ENCODE measurements at places on chromosomes 6 and 20.
A peak's percentile ranks its signal among the peaks of the same experiment; 100 is the strongest.

DNA sequence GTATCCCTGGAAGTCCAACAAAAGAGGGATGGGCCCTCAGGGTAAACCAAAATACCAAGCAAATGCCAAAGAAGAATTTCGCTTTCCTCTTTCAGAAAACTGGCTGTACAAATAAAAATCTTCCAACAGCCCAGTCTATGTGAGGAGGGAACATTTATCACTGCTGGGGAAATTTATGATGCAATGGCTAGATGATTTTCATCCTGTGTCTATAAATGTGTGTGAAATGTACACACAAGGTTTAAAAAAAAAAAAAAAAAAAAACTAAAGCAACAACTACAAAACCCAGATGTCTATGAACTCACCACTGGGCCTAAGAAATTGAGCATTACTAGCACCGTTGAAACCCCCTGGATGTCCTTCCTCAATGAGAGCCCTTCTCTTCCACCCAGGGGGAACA, 68.7 kb upstream of the SLC4A11 start:
- no peak for DNase-seq
- H3K27me3 ChIP-seq, result no peaks in the 10 kb centered on the region
- no peak overlapping the region for H3K4me3 ChIP-seq
- no peaks in the 10 kb centered on the region for H3K4me1 ChIP-seq
- no peaks in the 10 kb centered on the region for H3K36me3 ChIP-seq

DNA sequence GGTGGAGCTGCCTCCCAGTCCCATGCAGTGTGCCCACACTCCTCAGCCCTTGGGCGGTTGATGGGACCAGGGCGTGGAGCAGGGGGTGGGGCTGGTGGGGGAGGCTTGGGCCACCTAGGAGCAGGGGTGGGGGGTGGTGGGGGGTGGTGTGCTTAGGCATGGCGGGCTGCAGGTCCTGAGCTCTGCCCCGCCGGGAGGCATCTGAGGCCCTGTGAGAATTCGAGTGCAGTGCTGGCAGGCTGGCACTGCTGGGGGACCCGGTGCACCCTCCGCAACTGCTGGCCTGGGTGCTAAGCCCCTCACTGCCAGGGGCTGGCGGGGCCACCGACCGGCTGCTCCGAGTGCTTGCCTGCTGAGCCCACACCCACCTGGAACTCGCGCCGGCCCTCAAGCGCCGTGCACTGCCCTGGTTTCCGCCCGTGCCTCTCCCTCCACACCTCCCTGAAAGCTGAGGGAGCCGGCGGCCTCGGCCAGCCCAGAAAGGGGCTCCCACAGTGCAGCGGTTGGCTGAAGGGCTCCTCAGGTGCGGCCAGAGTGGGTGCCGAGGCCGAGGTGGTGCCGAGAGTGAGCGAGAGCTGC, 59.6 kb upstream of the PRL start:
- no peaks in the 10 kb centered on the region for H3K27me3 ChIP-seq
- H3K36me3 ChIP-seq, result no peaks in the 10 kb centered on the region
- H3K4me3 ChIP-seq, result no peak overlapping the region
- no peak for DNase-seq
- H3K27ac ChIP-seq, result peak overlapping the region; percentile 82
- peaks cover 25% of the 10 kb centered on the region for H3K4me1 ChIP-seq

DNA sequence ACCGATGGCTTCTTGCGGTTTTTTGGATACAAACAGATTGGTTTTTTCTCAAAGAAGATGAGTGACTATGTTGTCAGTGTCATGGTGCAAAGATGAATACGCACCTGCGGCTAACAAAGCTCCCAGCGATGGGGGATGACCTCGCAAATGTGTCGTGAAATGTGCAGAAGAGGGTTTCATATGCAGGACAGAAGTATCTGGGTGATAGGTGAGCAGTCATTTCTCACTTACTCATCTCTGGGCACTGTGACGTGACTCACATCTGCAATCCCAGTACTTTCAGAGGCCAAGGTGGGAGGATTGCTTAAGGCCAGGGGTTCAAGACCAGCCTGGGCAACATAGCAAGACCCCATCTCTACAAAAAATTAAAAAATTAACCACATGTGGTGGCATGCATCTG, 216.3 kb downstream of the ERMARD start:
- DNase-seq, result no peak
- no peaks in the 10 kb centered on the region for H3K4me1 ChIP-seq
- no peaks in the 10 kb centered on the region for H3K27me3 ChIP-seq

GRCh38 chr6:18088419-18089296, 33.8 kb downstream of the NHLRC1 start:
- no peaks in the 10 kb centered on the region for H3K4me1 ChIP-seq
- DNase-seq, result no peak
- no peak overlapping the region for H3K27ac ChIP-seq
- no peaks in the 10 kb centered on the region for H3K27me3 ChIP-seq
- no peak overlapping the region for H3K4me3 ChIP-seq

- peaks cover 12% of the 10 kb centered on the region for H3K4me1 ChIP-seq
- no peaks in the 10 kb centered on the region for H3K36me3 ChIP-seq
- DNase-seq, result no peak
- no peak overlapping the region for H3K4me3 ChIP-seq
- H3K27me3 ChIP-seq, result no peaks in the 10 kb centered on the region
- no peak overlapping the region for H3K27ac ChIP-seq
Measured at GRCh38 chr6:74579047-74579446, 626.8 kb downstream of the COL12A1 start.

DNA sequence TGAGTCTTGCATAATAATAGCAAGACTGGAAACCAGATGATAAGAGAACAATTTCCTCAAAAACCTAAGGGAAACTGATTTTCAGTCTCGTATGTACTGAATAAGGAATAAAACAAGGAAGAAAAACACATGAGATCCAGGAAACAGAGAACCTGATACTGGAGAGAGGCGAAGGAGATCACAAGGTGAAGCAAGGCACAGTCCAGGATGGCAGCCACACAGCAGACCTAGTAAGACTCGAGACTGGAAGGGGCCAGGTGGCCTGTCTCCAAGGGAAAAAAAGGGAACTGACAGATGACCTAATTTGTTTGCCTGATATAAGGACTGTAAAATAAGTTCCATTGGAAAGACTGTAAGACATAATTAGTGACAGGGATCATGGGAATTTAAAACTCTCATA, 71.1 kb downstream of the TASP1 start:
- no peak for DNase-seq
- H3K27me3 ChIP-seq, result no peaks in the 10 kb centered on the region
- H3K36me3 ChIP-seq, result no peaks in the 10 kb centered on the region
- H3K4me1 ChIP-seq, result no peaks in the 10 kb centered on the region
- H3K27ac ChIP-seq, result no peak overlapping the region
- H3K4me3 ChIP-seq, result no peak overlapping the region

DNA sequence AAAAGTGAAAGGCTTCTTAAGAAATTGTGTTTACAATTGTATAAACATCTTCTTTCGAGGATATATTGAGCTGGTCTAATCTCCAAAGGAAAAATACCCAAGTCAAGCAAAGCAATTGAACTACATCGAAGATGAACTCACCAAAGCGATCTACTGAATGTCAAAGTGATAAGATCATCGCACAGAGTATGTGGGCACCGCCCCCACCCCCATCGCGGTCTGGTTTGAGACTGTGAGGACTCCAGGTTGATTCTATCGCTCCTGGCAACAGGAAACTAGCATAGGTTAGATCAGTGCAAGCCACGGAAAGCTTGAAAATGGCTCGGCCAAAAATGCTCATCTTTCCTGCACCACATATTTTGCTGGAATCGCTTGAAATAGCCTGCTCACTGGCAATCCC, 133.2 kb upstream of the RPS6KA2 start:
- H3K27ac ChIP-seq, result no peak overlapping the region
- H3K4me1 ChIP-seq, result no peaks in the 10 kb centered on the region
- H3K36me3 ChIP-seq, result no peaks in the 10 kb centered on the region

- H3K4me3 ChIP-seq, result no peak within 1 kb of the TSS
- H3K27ac ChIP-seq, result no peak within 1 kb of the TSS
- no peak for DNase-seq
- no peaks in the 10 kb centered on the region for H3K36me3 ChIP-seq
Measured at GRCh38 chr20:25584905-25585704, at the start of gene NINL. Gene NINL, minus strand, starts transcription at chr20:25585531. Its CDS starts 58,944 bp downstream, at chr20:25526587.

DNA sequence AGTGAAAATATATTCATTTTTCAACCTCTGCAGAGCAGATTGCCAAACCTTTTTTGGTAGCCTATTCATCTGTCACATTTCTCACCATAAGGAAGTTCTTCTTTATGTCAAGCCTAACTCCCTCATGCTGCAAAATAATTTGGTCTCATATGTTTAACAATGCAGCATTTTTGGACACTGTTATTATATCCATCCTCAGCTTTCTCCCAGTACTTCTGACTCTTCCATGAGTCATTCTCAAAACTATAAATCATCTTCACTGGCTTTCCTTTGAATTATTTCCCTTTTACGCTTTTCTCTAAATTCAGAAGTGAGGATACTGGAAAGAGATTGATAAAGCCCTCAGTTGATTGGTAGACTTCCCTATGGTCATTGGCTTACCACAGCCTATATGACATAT, 192.2 kb downstream of the TPBG start:
- no peaks in the 10 kb centered on the region for H3K4me1 ChIP-seq
- H3K27ac ChIP-seq, result no peak overlapping the region
- H3K27me3 ChIP-seq, result no peaks in the 10 kb centered on the region
- H3K36me3 ChIP-seq, result no peaks in the 10 kb centered on the region

GRCh38 chr6:105779110-105779509, 307.0 kb upstream of the PRDM1 start:
- no peak overlapping the region for H3K4me3 ChIP-seq
- no peaks in the 10 kb centered on the region for H3K36me3 ChIP-seq
- H3K27me3 ChIP-seq, result no peaks in the 10 kb centered on the region
- no peak overlapping the region for H3K27ac ChIP-seq
- no peaks in the 10 kb centered on the region for H3K4me1 ChIP-seq
- DNase-seq, result no peak

GRCh38 chr6:95578106-95578410, 723 bp downstream of the MANEA start:
- H3K4me3 ChIP-seq, result peak overlapping the region; percentile 92
- no peak for DNase-seq
- no peaks in the 10 kb centered on the region for H3K4me1 ChIP-seq
- H3K27ac ChIP-seq, result peak overlapping the region; percentile 93
- no peaks in the 10 kb centered on the region for H3K27me3 ChIP-seq

DNA sequence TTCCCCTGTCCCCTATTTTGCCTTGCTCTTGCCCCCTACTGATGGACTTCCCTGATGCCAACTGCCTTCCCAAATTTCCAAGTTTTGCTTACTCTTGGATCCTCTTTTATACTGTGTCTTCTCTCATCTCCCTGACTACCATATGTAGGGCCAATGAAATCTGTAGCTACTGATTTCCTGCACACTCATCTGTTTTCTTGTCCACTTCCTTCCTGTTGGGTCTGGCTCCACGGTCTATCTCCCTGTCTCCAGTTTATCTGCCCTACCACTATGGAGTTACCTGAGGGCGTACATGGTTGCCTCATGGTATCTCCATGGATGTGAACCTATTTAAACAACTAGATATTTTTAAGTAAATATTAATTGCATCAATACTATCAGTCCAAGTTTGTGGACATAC, 140.3 kb upstream of the MCHR2 start:
- no peaks in the 10 kb centered on the region for H3K27me3 ChIP-seq
- no peak overlapping the region for H3K27ac ChIP-seq
- no peak for DNase-seq
- H3K4me3 ChIP-seq, result no peak overlapping the region
- no peaks in the 10 kb centered on the region for H3K4me1 ChIP-seq

- DNase-seq, result no peak
- H3K4me1 ChIP-seq, result no peaks in the 10 kb centered on the region
- no peaks in the 10 kb centered on the region for H3K27me3 ChIP-seq
- no peak overlapping the region for H3K27ac ChIP-seq
Measured at GRCh38 chr20:48047447-48047846, 262.2 kb upstream of the SULF2 start.

GRCh38 chr6:166419286-166419685, 36.5 kb upstream of the MPC1 start:
- peak; percentile 71 for DNase-seq
- H3K36me3 ChIP-seq, result no peaks in the 10 kb centered on the region
- peaks cover 13% of the 10 kb centered on the region for H3K4me1 ChIP-seq
- H3K4me3 ChIP-seq, result no peak overlapping the region
- H3K27ac ChIP-seq, result no peak overlapping the region

DNA sequence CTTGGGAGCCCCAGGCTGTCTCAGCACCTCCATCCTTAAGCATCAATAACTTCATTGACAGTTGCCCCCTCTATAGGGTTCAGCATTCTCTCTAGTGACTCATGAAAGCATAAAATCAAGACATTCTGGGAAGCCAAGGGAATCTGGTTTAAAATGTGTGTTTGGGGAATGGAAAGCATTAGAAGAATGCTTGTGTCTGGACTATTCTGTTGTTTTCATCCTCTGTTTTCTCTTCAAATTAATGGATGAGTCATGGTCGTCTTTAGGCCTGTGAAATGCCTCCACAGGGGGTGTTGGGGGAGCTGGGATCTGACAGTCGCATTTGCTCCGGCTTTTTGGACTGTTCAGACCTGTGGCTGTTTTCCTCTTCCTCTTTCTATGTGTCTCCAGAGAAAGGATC, 279.7 kb downstream of the CDC5L start:
- H3K27ac ChIP-seq, result no peak overlapping the region
- no peaks in the 10 kb centered on the region for H3K36me3 ChIP-seq
- no peak for DNase-seq
- H3K4me3 ChIP-seq, result no peak overlapping the region
- no peaks in the 10 kb centered on the region for H3K27me3 ChIP-seq

GRCh38 chr6:155276638-155277037, 12.8 kb downstream of the CLDN20 start:
- H3K4me3 ChIP-seq, result no peak overlapping the region
- no peaks in the 10 kb centered on the region for H3K27me3 ChIP-seq
- no peak for DNase-seq
- H3K36me3 ChIP-seq, result peaks cover 5% of the 10 kb centered on the region

GRCh38 chr6:119310486-119311036, 39.0 kb downstream of the MAN1A1 start:
- H3K27me3 ChIP-seq, result no peaks in the 10 kb centered on the region
- no peak overlapping the region for H3K4me3 ChIP-seq
- H3K4me1 ChIP-seq, result peaks cover 24% of the 10 kb centered on the region
- DNase-seq, result no peak
- no peak overlapping the region for H3K27ac ChIP-seq

Data from GM12878 (cell line).